A549 treated with ZK216348 at 1 μM for 4 hours (cell line): ENCODE measurements at places on chromosomes 7 and 10. TPM values are rescaled to one million over a fixed set of nuclear protein-coding genes. Genes with fewer than 3 reads are reported as not detected.

The GIMAP1 gene
- total RNA-seq = not detected in 5 replicates

The TRRAP gene
- total RNA-seq = 11.5 to 20.0 TPM (median 18.4 TPM) in 5 replicates

The IL2RA gene
- total RNA-seq = not detected in 5 replicates

The KIAA1217 gene
- total RNA-seq = 1.4 to 2.1 TPM (median 1.9 TPM) in 5 replicates

The SNCG gene
- total RNA-seq = 11.6 to 19.1 TPM (median 15.3 TPM) in 5 replicates
